ENCODE measurements at places on chromosomes 7 and 10. TPM values are rescaled to one million over a fixed set of nuclear protein-coding genes. Genes with fewer than 3 reads are reported as not detected.

- no peak overlapping the region for H3K4me3 ChIP-seq
- no peaks in the 10 kb centered on the region for H3K27me3 ChIP-seq
- no peaks in the 10 kb centered on the region for H3K4me1 ChIP-seq
- H3K27ac ChIP-seq, result no peak overlapping the region
Observed at GRCh38 chr10:55476129-55476528, 675.1 kb upstream of the PCDH15 start.

GRCh38 chr7:106060394-106060920 lies 51.7 kb downstream of the SYPL1 start:
- no peak overlapping the region for H3K27ac ChIP-seq
- DNase-seq, result no peak
- H3K4me3 ChIP-seq, result no peak overlapping the region

DNA sequence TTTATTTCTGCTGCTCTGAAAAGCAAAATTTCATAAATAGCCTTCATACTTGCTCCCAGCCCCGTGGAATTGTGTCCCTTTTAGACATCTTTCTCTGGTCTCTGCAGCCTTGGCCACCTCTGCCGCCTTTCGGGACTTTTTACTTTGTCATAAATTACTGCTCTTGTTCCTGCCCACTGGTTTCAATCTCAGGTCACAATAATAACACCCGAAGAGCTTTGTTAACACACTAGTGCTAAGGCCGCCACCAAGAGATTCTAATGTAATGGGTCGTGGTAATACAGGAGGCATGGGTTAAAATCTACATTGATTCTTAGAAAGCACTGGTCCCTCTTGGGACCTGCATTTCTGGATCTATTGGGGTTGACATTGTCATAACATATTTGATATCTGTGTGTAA lies 276.0 kb upstream of the VWC2 start:
- H3K4me1 ChIP-seq, result no peaks in the 10 kb centered on the region

The CYP3A7 gene
- not detected for total RNA-seq

DNA sequence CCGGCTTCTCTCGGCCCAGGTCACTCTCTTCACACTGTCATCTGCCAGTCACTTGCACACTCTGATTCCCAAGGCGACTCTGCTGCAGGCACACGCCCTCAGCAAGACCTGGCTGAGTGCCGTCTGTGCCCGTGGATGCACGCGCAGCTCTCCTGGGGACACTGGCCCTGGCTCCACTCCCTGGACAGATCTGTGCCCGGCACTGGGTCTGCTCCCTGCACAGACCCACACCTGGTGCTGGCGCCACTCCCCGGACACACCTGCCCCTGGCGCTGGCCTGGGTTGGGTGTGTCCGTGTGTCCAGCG lies 133.2 kb downstream of the DNAJB6 start:
- H3K27ac ChIP-seq, result no peak overlapping the region
- H3K36me3 ChIP-seq, result peaks cover 15% of the 10 kb centered on the region
- H3K4me1 ChIP-seq, result no peaks in the 10 kb centered on the region
- no peak overlapping the region for H3K4me3 ChIP-seq
- peaks cover 19% of the 10 kb centered on the region for H3K27me3 ChIP-seq

The AKR1C2 gene
- total RNA-seq, result 0.21 TPM

The UNC5B gene
- total RNA-seq, result 11.8 TPM

The NKX2-3 gene
- not detected for total RNA-seq

The MYOF gene
- total RNA-seq, result 511 TPM

GRCh38 chr10:132548106-132548823 lies 10.7 kb downstream of the INPP5A start:
- peaks cover 7% of the 10 kb centered on the region for H3K4me1 ChIP-seq
- H3K36me3 ChIP-seq, result peaks cover 3% of the 10 kb centered on the region
- no peaks in the 10 kb centered on the region for H3K27me3 ChIP-seq
- DNase-seq, result no peak
- H3K4me3 ChIP-seq, result no peak overlapping the region

DNA sequence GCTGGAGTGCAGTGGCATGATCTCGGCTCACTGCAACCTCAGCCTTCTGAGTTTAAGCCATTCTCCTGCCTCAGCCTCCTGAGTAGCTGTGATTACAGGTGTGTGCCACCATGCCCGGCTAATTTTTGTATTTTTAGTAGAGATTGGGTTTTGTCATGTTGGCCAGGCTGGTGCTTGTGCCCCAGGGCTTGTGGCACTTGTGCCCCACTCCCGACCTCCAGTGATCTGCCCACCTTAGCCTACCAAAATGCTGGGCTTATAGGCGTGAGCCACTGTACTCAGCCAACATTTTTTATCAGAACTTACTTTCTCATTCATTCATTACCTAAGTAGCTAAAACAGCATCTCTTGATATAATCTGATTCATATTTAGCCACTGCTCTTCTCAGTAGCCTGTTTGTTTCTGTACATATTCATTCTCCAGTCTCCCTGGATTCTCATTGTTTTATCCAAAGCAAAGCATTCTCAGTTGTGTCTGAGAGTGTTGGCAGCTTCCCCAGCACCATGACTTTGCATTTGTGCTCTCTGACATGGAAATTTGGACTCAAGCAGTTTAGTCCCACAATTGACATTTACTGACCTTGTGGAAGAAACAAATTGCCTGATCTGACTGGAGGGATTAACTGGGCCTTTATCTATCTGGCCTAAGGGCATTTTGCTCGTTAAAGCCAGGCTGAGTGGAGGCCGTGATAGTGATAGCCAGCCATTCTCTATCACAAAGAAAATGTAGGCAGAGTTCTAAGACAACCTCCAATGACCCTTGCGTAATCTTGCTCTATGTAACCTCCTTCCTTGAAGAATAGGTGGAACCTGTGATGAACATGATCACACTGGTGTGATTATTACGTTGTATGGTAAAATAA lies 44.9 kb downstream of the AKR1B15 start:
- no peaks in the 10 kb centered on the region for H3K27me3 ChIP-seq
- H3K27ac ChIP-seq, result peak overlapping the region; percentile 99
- peaks cover 54% of the 10 kb centered on the region for H3K4me1 ChIP-seq
- peaks cover 19% of the 10 kb centered on the region for H3K36me3 ChIP-seq

The FMC1 gene
- 12.8 TPM for total RNA-seq

GRCh38 chr10:51926337-51926736 lies 226.9 kb upstream of the CSTF2T start:
- DNase-seq, result no peak
- no peaks in the 10 kb centered on the region for H3K4me1 ChIP-seq
- no peaks in the 10 kb centered on the region for H3K36me3 ChIP-seq
- no peak overlapping the region for H3K4me3 ChIP-seq
- no peak overlapping the region for H3K27ac ChIP-seq

DNA sequence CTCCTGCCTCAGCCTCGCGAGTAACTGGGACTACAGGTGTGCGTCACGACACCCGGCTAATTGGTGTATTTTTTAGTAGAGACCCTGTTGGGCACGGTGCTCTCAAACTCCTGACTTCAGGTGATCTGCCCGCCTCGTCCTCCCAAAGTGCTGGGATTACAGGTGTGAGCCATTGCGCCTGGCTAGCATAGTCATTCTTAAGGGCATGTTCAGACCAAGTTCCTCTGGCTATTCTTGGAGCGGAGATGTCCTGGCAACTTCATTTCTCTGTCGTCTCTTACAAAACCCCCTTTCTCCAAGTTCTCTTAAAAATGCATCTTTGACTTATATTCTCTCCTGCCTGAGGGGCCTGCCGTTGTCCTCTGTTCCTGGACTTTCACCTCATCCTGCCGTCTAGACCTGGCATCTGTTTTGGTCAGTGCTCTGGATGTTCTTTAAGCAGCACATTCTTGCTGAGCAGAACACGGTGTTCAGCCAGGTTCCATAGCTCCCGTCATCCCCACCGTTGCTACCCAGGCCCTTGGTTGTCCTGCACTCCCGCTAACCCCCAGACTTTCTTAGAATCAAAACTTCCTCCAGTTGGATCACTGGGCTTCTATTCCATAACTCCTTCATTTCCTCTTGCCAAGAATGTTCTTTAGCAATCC lies 509.9 kb upstream of the GALNT17 start:
- H3K4me1 ChIP-seq, result no peaks in the 10 kb centered on the region
- H3K36me3 ChIP-seq, result no peaks in the 10 kb centered on the region
- H3K27me3 ChIP-seq, result no peaks in the 10 kb centered on the region
- no peak overlapping the region for H3K4me3 ChIP-seq
- no peak for DNase-seq

DNA sequence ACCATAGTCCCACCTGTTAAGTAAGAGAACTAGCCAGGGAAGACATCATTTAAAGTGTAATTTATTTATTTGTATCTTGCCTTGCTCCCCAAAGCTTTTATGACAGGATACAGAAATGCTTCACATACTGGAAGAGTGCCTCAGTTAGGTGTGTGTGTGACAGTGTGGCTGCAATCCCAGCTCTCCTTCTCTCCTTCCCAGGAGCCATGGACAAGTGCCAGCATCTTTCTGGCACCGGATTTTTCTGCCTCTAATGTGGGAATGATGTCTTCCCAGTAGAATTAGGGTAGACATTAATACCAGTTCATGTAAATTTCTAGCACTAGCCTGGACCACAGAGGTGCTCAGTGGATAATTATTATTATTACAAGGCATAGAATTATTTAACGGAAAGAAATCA lies 30.3 kb upstream of the ATXN7L1 start:
- peaks cover 1% of the 10 kb centered on the region for H3K27me3 ChIP-seq
- peaks cover 18% of the 10 kb centered on the region for H3K4me1 ChIP-seq
- H3K4me3 ChIP-seq, result no peak overlapping the region
- H3K27ac ChIP-seq, result no peak overlapping the region

GRCh38 chr7:148924011-148924410 lies 39.9 kb upstream of the EZH2 start:
- peaks cover 5% of the 10 kb centered on the region for H3K27me3 ChIP-seq
- no peak overlapping the region for H3K4me3 ChIP-seq
- H3K27ac ChIP-seq, result no peak overlapping the region
- DNase-seq, result no peak

GRCh38 chr10:88765816-88766215 lies 6.0 kb downstream of the LIPN start:
- no peak for DNase-seq
- peaks cover 22% of the 10 kb centered on the region for H3K4me1 ChIP-seq
- H3K27me3 ChIP-seq, result peaks cover 13% of the 10 kb centered on the region
- H3K36me3 ChIP-seq, result no peaks in the 10 kb centered on the region
- no peak overlapping the region for H3K4me3 ChIP-seq

GRCh38 chr7:35593899-35594298 lies 101.0 kb downstream of the HERPUD2 start:
- H3K27me3 ChIP-seq, result peaks cover 4% of the 10 kb centered on the region
- no peaks in the 10 kb centered on the region for H3K36me3 ChIP-seq
- H3K27ac ChIP-seq, result no peak overlapping the region
- H3K4me3 ChIP-seq, result no peak overlapping the region

DNA sequence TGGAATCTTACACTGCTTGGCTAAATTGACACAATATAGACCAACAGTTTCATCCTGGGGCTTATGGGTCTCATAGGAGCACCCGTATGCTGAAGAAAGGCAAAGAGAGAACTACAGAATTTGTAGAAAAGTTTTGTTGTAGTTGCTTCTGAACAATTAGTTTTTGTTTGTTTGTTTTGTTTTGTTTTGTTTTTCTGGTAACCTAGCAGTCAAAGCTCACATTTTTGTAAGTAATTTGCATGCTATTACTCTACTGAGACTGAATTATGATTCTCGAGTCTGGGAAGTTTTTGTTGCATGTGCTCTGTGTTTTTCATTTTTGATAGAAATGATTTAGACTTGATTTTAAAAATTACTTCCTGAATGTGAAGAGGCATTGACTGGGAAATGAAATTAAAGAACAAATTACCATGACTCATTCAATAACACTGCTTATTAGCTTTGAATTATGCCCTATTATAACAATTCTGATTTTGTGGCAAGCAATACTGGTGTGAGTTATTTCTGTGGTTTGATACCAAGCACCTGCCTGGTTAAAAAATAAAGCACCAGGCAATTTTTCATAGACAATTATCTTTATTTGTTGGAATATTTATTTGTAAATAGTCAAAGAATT lies 438 bp downstream of the LSMEM1 start:
- H3K4me3 ChIP-seq, result peak overlapping the region; percentile 65
- peaks cover 6% of the 10 kb centered on the region for H3K36me3 ChIP-seq
- peaks cover 54% of the 10 kb centered on the region for H3K4me1 ChIP-seq
- H3K27ac ChIP-seq, result peak overlapping the region; percentile 90
- no peaks in the 10 kb centered on the region for H3K27me3 ChIP-seq

The DKK1 gene
- total RNA-seq, result 1,974 TPM

The RP9 gene
- total RNA-seq, result 16.2 TPM

DNA sequence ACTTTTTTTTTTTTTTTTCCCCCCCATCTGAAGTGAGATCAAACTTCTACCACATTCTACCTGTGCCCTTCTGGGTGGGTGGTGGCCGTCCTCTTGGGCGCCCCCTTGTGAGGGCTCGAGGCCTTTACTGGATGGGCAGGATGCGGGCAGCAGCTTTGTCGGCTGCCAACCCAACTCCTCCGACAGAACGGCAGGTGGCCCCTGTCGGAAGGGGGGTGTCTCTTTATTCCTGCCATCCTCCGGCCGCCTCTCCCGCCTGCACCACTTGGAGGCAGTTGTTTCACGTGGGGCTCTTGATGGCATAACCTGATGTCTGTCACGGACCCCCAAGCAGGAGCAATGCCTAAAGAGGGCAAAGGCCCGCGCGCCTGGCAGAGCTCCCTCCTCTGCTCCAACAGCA lies 31.0 kb downstream of the AMZ1 start:
- no peak for DNase-seq
- peaks cover 29% of the 10 kb centered on the region for H3K4me1 ChIP-seq
- no peak overlapping the region for H3K27ac ChIP-seq
- H3K36me3 ChIP-seq, result peaks cover 37% of the 10 kb centered on the region

DNA sequence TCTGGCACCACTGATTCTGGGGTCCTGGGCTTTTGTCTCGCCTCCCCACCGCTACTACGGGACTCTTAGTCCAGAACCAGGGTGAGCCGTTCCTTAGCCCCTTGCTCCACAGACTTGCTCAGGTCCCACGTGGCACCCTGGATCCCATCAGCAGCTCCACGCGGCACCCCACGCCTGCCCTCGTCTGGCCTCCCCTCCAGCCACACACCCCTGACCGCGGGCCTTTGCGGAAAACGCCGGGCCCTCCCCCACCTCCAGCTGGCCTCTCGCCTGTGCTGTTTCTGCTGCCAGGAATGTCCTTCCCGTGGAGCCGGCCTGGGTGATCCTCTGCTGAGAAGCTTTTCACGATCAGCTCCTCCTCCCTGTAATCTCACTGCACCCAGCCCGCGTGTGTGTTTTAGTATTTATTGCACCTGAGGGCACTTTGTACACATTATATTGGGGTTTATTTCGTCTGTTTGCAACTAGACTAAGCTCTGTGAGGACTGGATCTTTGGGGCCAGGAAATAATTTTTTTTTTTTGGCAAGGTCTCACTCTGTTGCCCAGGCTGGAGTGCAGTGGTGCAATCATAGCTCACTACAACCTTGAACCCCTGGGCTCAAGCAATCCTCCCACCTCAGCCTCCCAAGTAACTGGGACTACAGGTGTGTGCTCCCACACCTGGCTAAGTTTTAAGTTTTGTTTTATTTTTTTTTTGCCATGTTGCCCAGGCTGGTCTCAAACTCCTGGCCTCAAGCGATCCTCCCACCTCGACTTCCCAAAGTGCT lies 10.5 kb upstream of the TTYH3 start:
- no peaks in the 10 kb centered on the region for H3K36me3 ChIP-seq
- H3K27ac ChIP-seq, result peak overlapping the region; percentile 69
- DNase-seq, result peak; percentile 52
- H3K27me3 ChIP-seq, result peaks cover 8% of the 10 kb centered on the region

Data from HFFc6 (cell line).